Endodermal cell (in vitro differentiated cells): ENCODE measurements at places on chromosomes 2 and 18. TPM values are rescaled to one million over a fixed set of nuclear protein-coding genes. Genes with fewer than 3 reads are reported as not detected.

Gene RAD51AP2
- total RNA-seq: 0.18 to 0.21 TPM (median 0.19 TPM) in 3 replicates

GRCh38 chr2:78417355-78417754, 608.1 kb upstream of the REG3G start:
- no peak for DNase-seq
- H3K36me3 ChIP-seq: no peaks in the 10 kb centered on the region
- H3K4me1 ChIP-seq: no peaks in the 10 kb centered on the region
- no peaks in the 10 kb centered on the region for H3K27me3 ChIP-seq

DNA sequence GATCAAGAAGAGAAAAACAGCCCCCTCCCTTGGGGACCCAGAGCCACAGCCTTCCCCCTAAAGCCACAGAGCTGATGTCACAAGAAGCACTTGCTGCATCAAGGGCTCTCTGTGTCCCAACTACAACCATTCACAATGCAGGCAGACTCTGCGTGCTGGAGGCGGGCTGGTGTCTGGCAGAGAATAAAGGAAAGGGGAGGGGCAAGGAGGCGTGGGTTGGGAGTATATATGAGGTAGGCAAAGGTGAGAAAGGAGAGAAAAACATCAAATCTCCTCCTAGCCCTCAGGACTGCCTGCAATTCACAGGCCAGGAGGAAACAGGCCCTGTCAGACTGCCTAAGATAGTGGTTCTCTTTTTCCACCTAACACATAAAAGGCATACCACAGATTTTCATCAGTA, 48.8 kb upstream of the IHH start:
- no peak overlapping the region for H3K27ac ChIP-seq
- H3K4me1 ChIP-seq: peaks cover 6% of the 10 kb centered on the region
- no peaks in the 10 kb centered on the region for H3K36me3 ChIP-seq
- H3K4me3 ChIP-seq: no peak overlapping the region

Gene OTOF
- 0.68 to 1.5 TPM (median 1.1 TPM) in 3 replicates for total RNA-seq
